ENCODE measurements at places on chromosomes 3 and 15. TPM values are rescaled to one million over a fixed set of nuclear protein-coding genes. Genes with fewer than 3 reads are reported as not detected.

Gene CXCR6
- 2.5 TPM for total RNA-seq

Gene GOLGA8J
- not detected for total RNA-seq

Gene EIF4E3
- total RNA-seq = 20.3 TPM

Gene GNAT1
- not detected for total RNA-seq

- DNase-seq = no peak
Observed at GRCh38 chr3:152322756-152323155, 54.0 kb downstream of the MBNL1 start.

GRCh38 chr3:171970301-171970788 is 69.0 kb upstream of the FNDC3B start:
- no peak for DNase-seq

GRCh38 chr3:194687638-194688199 is 2.0 kb downstream of the FAM43A start:
- no peak for DNase-seq

- DNase-seq = no peak
Observed at GRCh38 chr3:161905520-161906132, 409.0 kb downstream of the OTOL1 start.

- no peak for DNase-seq
Observed at GRCh38 chr3:39216176-39216790, 23.9 kb upstream of the XIRP1 start.

GRCh38 chr3:53147903-53148400 is 13.1 kb upstream of the PRKCD start:
- no peak for DNase-seq

GRCh38 chr3:189270248-189270832 is 98.6 kb downstream of the TPRG1 start:
- no peak for DNase-seq

- no peak for DNase-seq
Observed at GRCh38 chr3:189890496-189890895, 230.2 kb downstream of the P3H2 start.

GRCh38 chr3:27360113-27361078 is 8.8 kb downstream of the NEK10 start:
- no peak for DNase-seq

DNA sequence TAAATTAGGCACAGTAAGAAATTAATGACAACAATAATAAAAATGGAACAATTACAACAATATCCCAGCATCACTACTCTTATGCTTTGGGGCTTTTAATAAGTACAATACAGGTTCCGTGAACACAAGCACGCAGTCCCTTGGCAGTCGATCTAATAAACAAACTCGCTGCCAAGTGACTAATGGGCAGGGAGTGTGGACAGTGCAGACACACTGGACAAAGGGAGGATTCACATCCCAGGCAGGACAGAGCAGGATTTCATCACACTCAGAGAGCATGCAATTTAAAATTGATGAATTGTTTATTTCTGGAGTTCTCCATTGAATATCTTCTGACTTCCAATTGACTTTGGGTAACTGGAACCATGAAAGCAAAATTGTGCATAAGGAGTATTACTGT is 524.1 kb upstream of the CFAP20DC start:
- peak; percentile 47 for DNase-seq

DNA sequence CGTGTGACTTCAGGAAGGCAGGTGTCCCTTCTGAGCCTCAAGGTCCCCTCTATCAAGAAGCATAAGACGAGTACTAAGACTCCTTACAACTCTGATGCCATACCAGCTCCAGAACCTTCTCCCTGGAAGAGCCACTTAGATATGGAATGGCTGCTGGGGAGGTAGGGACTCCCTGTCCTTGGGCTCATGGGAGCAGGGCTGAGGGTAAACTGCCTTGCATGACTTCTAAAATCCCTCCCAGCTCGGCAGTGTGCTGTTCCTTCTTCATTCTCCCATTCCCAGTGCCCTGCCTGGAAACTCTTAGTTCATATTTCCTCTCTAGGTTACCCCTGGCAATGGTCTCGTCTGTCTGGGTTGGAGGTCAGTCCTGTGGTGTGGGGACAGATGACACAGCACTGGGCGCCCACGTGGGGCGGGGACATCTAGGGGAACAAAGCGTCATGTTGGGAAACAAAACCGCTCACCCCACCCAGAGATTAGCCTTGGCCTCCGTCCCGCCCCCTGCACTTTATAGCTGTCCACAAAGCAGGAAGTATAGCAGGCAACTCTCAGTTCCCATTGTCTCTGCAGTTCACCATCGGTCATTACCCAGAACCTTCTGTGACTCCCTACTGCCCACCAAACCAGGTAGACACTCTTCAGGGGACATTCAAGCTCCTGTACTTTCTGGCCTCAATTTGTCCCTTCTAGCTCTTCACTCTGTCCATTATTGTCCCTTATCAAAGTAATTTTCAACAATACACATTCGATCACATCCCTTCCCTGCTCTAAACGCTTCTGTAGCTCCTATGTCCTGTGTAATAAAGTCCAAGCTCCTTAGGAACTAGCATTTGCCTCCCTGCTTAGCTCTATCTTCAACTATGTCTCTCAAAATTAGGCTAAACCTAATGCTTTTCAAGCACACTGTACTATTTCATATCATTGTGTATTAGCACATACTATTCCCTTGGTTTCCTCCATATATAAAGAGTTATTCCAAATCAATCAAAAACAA is 73.8 kb downstream of the IQSEC1 start:
- no peak for DNase-seq

DNA sequence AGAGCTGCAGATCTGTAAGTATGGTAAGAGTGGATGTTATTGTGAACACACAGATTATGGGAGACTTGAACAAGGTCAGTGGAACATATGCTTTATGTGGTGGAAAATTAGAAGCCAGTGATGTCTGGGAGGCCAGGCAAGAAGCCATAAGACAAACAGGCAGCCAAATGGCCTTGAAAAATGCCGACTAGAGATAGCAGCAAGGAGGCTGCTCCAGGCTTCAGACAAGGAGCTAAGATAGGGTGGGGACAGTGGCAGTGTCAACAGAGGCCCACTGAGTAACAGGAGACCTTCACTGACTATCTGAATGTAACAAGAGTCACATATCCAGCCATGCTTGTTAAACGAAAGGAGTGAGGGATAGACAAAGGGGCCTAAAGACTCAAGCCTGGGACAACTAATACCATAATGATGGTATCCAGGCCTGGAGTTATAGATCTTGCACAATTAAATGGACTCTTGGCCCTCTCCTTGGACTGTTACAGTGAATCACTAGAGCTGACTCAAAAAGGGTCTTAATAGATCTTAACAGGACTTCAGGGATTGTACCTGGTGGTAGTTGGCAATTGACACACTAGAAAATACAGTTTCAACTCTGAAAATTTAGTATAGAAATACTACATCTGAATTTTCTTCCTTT is 50.6 kb downstream of the CFAP20DC start:
- no peak for DNase-seq

DNA sequence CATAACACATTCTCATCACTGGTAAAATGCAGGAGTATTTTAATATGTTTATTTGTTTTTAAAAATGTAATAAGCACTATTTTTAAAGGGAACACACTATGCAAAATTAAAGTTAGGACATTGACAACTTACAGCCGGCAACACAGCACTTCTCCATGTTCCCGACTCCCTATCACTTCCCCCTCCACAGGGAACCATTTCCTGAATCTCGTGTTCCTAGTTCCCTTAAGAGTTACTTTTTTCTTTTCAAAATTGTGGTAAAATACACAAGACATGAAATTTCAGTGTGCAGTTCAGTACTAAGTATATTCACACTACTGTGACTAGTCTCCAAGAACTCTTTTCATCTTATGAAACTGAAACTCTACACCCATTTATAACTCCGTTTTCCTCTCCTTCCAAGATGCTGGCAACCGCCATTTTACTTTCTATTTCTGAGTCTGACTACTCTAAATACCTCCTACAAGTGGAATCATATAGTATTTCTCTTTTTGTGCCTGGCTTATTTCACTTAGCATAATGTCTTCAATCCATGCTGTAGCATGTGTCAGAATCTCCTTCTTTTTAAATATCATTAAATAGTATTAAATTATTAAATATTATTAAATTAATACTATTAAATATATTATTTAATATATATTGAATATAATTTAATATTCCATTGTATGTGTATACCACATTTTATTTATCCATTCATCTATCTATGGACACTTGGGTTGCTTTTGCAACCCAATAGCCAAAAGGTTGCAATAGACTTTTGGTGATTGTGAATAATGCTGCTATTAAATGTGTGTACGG is 25.9 kb upstream of the UBE2Q2 start:
- no peak for DNase-seq

DNA sequence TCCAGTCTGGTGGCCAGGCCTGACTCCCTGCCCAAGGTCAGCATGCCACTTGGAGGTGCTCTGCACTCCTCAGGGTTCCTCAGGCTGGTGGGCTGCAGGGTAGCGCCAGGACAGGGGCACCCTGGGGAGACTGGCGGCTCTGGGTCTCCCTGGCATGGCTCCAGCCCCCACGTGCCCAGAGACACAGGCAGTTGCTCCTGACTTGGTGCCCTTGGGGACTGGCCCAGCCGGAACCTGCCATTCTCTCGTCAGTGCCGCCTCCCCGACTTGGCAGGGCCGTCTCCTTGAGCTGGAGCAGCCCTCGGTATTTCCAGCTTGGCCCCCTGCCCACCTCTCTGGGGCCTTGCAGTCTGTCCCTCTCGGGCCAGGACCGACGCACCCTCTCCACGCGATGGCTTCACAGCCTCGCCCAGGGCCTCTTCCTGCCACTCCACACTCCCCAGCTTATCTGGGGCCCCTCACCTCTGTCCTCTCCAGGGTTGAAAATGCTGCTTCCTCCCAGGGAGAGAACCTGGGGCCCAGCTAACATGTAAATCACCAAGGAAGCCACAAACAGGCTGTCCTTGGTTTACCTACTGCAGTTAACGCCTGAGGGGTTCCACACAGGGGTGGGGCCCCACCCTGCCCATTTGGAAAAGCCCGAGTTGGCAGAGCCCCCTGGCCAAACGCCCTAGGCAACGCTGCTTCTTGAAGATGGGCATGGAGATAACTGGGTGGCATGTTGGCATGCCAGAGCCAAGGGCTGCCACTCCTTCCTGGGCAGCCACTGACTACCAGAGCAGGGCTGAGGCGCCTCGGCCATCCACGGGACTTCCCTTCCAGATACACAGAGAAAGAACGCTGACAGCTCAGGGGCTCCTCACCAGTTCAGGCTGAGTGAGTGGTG is 61.4 kb downstream of the SMAD6 start:
- DNase-seq = no peak

- DNase-seq = no peak
Observed at GRCh38 chr3:32399030-32399620, 7.5 kb downstream of the CMTM7 start.

- peak; percentile 57 for DNase-seq
Observed at GRCh38 chr15:66566963-66567531, 1.2 kb upstream of the LCTL start.

Data from omental fat pad (tissue), 4 donors.